ENCODE measurements at places on chromosomes 7 and 10.

GRCh38 chr7:90595342-90595800 lies 750 bp upstream of the CDK14 start:
- DNase-seq = peak; percentile 12

GRCh38 chr10:112336556-112337201 lies 37.2 kb upstream of the ACSL5 start:
- no peak for DNase-seq

GRCh38 chr10:44779511-44779910 lies 131.6 kb upstream of the TMEM72 start:
- no peak for DNase-seq

DNA sequence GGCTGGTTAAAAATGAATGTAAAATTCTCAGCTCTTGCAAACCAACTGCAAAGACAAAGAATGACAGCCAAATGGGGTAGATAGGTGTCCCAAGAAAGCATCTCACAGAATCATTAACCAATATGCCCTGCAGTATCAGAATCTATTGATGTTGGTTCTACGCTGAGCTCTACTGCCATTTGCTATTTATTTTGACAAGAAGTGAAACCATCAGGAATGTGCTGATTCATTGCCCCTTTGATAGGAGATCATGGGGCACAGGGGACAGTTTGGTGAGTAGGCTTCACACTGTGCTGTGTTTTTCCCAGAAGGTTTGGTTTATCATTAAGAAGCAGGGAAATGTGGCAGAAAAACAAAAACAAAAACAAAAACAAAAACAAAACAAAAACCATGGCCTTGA lies 19.4 kb upstream of the CDC14C start:
- no peak for DNase-seq

- no peak for DNase-seq
Measured at GRCh38 chr10:21797984-21798765, 205.4 kb downstream of the DNAJC1 start.

- no peak for DNase-seq
Measured at GRCh38 chr7:101547022-101547915, 81.8 kb downstream of the MYL10 start.

DNA sequence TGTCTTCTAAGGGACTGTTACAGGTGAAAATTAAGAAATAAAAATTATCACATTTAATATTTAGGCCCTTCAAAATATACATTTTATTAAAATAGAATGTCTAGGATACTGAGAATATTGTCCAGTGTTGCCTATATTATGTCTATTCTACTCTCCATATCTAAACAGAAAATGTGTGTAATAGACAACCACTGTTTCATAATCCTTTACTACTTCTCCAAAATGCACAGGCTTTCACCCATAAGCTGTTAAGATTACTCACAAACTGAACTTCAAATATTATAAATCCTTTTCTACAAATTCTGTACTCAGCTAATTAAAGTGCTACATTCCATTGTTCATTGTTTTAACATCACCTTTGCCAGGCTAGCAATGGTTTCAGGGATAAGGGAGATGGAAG lies 56.7 kb upstream of the TFEC start:
- DNase-seq = no peak

GRCh38 chr10:129325893-129326292 lies 141.1 kb upstream of the MGMT start:
- DNase-seq = no peak

DNA sequence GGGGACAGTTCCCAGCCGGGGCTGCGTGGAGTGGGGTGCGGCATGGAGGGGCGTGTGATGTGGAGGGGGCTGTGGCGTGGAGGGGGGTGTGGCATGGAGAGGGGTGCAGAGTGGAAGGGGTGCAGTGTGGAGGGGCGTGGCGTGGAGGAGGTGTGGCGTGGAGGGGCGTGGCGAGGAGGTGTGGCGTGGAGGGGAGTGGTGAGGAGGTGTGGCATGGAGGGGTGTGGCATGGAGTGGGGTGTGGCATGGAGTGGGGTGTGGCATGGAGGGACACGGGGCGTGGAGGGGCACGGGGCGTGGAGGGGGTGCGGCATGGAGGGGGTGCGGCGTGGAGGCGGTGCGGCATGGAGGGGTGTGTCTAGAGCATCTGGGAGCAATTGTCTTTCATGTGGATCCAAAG lies 33.6 kb downstream of the NKX6-2 start:
- DNase-seq = no peak

Measured in fibroblast of skin of back (primary cell).